Stimulated activated CD8-positive, alpha-beta memory T cell treated with anti-CD3 and anti-CD28 coated beads, Interleukin-2, amount 100 ng/mL, for 1 hour (primary cell): ENCODE measurements at places on chromosomes 2 and 18.

GRCh38 chr2:905091-905832 lies 45.4 kb upstream of the SNTG2 start:
- DNase-seq = no peak

DNA sequence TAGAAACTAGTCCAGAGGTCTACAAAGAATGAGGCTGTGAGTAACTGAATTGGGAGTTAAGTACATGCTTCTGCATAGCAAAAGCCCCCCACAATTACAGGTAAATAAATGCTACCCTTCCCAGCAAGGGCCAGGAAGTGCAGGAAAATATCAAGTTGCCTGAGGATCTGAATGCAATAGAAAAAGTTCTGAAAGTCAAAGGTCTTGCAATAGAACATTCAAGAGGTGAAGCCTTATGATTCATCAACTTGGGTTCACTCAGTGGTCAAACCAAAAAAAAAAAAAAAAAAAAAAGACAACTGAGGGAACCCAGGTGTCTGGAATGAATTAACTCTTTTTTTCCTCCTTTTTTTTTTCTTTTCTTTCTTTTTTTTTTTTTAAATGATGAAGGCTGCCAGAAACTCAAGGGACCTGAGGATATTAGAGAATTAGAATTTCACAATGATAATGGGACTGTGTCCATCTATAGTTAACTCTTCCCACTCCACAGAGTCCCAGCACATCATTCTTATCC lies 42.9 kb upstream of the RFX8 start:
- no peak for DNase-seq

DNA sequence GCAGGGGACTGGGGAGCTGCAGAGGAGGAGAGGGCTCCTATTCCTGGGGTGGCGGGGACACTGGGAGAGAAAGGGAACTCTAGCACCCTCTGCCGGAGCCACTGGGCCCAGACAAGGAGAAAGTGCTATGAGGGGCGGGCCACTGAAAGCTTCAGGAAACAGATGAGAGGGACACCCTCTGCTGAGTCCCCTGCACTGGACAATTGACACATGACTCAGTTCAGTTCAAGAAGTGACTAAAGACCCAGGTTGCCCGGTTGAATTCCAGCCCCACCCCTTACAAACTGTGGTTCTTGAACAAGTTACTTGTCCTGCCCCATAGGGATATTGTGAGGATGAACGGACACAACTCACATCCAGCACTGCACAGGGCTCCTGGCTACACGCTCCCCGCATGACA lies 5.0 kb downstream of the RUFY4 start:
- DNase-seq = no peak

DNA sequence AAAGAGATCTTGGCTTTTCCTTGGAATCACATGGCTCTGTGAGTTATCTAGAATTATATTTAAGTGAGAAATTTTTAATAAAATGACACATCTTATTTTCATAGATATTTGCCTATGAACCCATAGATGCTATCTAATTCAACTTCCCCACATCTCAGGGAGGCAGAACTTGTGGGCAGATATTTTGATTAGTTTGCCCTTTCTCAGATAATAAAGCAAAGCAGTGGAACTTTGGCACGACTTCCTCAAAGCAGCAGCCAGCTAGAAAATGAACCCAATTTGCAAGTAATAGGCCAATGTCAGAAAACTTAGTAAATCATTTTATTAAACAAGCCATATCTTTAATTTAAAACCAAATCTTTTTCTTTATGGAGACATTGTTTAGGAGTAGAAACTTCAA lies 32.7 kb downstream of the RAB27B start:
- DNase-seq = no peak

GRCh38 chr2:70479816-70480215 lies 73.8 kb downstream of the TGFA start:
- no peak for DNase-seq

DNA sequence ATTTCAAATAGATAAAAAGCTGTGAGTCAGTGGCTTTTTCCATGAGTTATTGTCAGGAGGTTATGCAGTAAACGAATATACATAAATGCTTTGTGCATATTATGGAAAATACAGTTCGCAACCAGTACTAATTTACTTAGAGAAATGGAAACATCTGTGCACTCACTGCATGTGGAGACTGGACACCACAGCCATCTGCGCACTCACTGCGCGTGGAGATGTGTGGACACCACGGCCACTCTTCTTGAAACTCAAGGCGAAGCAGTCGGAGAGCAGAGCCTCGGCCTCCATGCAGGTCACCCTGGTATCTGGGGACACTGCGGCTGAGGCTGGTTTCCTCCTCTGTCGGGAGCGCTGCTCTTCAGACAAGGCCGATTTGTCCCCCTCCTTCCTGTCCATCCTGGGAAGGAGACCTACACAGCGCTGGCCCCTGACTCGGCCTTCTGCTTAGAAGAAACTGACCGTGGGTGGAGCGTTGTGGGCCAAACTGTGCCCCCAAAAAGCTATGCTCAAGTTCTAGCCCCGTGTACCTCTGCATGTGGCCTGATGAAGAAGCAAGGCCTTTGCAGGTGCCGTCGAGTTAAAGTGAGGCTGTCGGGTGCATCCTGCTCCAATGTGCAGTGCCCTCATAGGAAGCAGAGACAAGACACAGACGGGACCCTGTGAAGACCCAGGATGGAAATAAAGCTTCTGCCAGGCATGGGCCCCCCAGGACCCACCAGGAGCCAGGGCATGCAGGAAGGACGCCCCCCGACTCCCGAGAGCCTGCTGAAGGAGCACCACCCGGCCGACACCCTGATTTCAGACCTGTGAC lies 88.0 kb downstream of the TPO start:
- no peak for DNase-seq

- DNase-seq = peak; percentile 69
Observed at GRCh38 chr18:3451183-3451988, 1.4 kb downstream of the TGIF1 start.

GRCh38 chr2:139122711-139123158 lies 342.5 kb upstream of the NXPH2 start:
- no peak for DNase-seq

DNA sequence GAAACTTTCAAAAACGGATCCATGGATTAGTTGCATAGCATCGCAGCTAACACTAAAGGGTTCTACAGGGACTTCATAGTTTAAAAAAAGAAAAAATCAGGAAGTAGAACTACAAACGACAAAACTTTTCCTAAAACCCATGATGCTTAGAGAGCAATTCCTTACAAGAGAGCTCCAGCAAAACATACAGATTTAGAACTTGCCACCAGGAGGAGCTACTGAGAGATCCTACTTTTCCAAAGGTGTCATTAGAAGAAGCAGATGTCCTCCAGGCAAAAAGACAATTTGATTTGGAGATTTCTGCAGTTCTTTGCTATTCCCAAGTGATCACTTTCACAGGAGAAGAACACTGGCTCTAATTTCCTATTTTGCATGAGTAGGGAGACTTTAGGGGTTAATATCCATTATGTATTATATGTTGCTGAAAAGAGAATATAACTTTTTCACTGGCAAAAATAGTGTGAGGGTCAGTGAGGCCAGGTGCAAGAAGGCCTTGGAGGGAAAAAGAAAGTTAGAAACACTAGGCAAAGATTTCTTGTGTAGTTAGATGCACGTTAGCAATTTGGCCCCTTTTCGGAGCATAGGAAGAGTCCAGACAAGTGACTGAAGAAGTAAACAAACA lies 436.2 kb downstream of the SUCLG1 start:
- no peak for DNase-seq

GRCh38 chr2:57448816-57449215 lies 597.8 kb upstream of the VRK2 start:
- DNase-seq = no peak

- DNase-seq = no peak
Observed at GRCh38 chr18:75090336-75090735, 118.6 kb downstream of the PTGR3 start.

DNA sequence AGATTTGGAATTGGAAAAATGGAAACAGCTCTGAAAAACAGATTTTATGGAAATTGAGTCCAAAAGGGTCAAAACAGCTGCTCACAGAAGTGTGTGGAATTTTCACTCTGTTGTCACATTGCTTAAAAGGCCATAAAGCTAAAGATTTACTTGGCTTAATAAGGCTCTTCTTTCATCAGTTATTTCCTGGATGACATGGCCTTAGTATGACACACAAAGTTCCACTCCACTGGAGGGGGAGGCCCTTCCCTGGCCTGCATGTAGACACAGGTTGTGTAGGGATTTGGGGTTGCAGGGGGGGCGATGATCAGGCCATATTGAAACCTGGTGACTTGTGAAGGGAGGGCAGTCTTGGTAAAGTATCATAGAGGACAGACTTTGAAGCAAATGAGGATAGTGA lies 34.0 kb downstream of the TMEM185B start:
- no peak for DNase-seq

- no peak for DNase-seq
Observed at GRCh38 chr2:164335947-164336346, 285.3 kb downstream of the GRB14 start.

GRCh38 chr2:104733226-104733943 lies 120.5 kb upstream of the POU3F3 start:
- DNase-seq = no peak

- DNase-seq = no peak
Observed at GRCh38 chr2:147149575-147150240, 695.1 kb upstream of the ACVR2A start.

GRCh38 chr2:38010995-38011394 lies 65.0 kb downstream of the CYP1B1 start:
- no peak for DNase-seq

GRCh38 chr2:148666555-148666954 lies 22.0 kb downstream of the EPC2 start:
- DNase-seq = no peak

GRCh38 chr2:83874712-83875430 lies 584.2 kb downstream of the SUCLG1 start:
- DNase-seq = no peak

DNA sequence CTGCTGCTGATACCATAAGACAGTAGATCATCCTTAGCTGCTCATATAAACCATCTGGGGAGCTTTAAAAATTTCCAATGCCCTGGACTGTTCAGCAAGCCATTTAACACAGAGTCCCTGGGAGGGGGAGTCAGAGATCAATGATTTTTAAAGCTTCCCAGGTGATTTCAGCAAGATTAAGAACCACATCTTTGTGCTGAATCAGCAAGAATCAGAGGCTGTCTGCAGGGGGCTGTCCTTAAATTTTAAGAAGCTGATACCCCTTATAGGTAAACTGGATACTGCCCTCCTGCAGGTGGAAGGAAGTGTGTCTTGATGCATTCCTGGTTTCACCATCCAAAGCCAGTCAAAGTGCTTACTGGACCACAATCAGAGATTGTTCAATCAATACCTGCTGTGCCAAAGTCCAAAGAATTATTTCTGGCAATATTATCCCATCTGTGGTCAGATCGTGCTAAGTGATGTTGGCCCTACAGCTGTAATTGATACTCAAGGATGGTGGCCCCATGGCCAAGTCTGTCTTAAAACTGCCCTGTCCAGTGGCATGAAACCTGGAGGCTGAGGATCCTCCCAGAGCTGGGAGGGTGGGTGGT lies 72.2 kb downstream of the BCL2L11 start:
- no peak for DNase-seq

DNA sequence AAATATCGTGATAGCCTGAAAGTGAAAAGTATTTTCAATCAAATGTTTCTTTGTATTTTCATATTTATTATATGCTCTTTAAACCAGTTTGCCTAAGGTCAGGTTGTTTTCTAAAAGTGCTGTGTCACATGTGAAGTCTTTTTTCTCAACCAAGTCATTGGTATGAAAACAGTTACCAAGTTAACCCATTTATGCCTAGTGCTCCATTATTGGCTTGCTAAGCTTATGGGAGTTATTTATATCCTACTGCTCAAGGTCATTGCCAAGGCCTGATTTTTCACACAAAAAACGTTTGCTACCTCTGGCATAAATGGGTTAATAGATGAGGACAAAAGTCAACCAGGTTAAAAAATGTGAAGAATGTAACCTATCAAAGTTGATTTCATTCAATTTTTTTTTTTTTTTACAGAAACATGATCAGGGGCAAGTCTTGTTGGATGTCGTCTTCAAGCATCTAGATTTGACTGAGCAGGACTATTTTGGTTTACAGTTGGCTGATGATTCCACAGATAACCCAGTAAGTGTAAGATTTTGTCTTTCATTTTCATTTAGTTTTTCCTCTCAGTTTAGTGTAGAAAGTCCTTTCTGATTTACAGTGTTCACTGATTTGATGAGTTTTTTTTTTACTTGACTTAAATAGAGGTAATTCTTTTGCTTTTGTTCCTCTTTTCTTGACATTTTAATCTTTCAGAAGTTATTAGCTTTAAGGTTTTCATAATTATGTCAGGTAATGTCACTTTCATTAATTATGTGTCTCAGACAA lies 102.6 kb downstream of the PTPN4 start:
- no peak for DNase-seq

GRCh38 chr2:199797431-199798403 lies 53.3 kb downstream of the FTCDNL1 start:
- DNase-seq = no peak

DNA sequence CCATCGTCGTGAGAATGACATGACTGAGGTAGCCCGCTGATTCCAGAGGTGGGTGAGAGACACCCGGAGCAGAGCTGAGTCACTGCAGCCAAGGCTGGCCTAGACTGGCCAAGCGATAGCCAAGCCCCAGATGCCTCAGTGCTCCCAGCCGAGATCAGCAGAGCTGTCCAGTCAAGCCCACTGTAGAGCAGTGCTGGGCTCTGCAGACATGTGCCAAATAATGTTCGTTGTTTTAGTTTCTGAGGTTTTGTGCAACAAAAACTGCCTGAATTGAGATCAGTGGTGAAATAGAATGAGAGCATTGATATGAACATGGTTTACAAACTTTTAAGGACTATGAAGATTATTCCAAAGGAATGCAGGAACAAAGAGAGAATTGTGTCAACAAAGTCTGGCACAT lies 42.1 kb downstream of the INSIG2 start:
- no peak for DNase-seq

GRCh38 chr2:70828914-70829824 lies 6.4 kb downstream of the CD207 start:
- no peak for DNase-seq

DNA sequence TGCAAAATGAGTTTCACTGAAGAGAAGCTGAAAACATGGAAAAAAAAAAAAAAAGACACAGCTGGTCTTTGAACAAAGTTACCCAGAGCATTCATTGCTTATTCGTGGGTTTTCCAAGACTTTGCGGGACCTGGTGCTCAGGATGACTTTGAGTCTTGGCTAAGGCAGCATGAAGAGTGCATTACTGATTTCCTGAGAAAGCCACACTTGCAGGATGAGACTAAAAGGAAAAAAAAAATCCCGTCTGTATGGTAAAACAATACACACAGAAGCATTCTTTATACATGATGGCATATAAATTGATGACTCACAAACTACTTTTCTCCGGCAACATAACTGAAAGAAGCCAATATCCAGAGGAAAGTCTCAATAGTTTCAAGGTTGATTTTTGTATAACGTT lies 195.4 kb downstream of the SPP2 start:
- no peak for DNase-seq

- no peak for DNase-seq
Observed at GRCh38 chr2:118803012-118803411, 44.4 kb downstream of the EN1 start.
